Cardiac fibroblast (primary cell): ENCODE measurements at places on chromosomes 4 and X.

DNA sequence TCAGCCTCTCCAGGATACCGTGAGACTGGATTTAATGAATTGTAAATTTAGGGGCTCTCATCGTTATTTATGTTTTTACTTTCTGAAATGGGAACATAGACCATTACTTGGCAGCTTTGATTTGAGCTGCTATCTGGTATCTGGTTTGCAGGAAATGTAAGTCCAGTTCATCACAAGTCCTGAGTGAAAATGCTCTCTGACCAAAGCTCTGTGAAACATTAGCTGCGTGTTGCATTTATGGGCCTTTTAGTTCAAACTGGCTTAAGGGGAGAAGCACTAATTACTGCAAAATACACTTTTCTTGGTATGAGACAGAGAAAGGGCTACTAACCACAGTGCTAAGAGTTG, 420 bp downstream of the CC2D2A start:
- DNase-seq: peak; percentile 27

- DNase-seq: no peak
These were observed 260.1 kb upstream of the EDNRA start for GRCh38 chr4:147220833-147221232.

DNA sequence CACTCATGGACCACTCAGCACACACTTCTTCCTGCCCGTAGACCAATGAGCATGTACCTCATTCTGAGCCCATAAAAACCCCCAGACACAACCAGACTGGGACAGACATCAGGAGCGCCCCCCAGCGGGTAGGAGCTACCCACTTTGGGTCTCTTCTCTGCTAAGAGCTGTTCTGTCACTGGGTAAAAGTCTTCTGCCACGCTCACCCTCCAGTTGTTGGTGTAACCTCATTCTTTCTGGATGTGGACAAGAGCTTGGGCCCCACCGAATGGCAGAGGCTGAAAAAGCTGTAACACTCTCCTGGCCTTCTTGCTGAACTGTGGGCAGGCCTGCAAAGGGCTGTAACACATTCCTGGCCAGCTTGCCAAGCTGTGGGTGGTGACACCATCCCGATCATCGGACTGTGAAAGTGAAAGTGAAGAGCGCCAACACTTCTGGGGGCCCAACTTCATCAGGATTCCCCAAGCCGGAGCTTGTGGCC, 137.6 kb downstream of the TECRL start:
- DNase-seq: no peak

DNA sequence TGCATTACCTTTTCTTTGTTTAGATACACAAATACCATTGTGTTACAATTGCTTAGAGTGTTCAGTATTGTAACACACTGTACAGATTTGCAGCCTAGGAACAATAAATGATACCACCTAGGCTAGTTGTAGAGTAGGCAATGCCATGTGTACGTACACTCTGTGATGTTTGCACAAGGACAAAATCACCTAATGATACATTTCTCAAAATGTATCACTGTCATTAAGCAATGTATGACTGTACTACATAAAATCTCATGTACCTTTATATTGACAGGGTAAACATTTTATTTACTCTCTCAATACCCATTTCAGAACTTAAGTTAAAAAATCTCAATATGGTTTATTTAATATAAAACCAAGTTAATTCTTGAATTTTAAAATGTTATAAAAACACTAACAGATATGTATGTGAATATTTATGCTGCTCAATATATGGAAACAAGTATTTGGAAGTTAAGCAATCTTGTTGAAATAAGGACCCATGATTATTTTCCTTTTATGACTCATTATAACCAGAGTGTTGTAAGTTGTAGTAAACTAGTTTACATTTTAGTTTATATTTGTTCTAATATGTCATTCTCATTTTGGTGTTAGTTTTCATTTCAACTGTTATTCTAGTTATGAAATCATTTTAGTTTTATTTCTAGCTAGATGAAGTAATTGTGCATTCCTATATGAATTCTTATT, 409.2 kb downstream of the TLL1 start:
- peak; percentile 62 for DNase-seq

DNA sequence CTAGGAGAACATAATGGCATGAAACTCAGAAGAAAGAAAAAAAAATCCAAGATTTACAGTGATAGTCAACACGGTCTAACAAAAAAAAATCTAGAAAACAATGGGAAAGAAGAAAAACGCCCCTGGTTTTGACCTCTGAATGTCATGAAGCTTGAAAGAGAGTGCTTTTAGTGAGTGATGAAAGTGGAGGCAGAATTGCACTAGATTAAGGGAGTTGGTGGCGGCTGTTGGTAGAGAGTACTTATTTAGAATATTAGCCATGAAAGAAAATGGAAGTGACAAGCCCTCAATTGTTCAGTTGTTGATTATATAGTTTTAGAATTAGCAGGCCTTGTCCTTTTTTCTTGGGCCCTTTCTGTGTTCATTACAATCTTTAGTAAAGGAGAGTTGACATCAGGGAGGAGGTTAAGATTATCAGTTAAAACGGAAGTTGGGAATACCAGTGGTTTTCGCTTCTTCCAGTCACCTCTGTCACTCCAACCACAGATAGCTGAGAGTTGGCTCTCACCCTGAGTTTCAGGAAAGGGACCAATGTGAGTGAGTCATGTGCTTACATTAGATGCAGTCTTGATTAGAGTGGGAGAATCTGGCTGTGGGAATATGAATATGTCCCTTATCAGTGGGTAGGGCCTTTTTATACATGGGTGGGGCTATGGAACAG, 29.7 kb downstream of the EREG start:
- DNase-seq: peak; percentile 67

GRCh38 chr4:8165374-8165896, 6.8 kb upstream of the ABLIM2 start:
- no peak for DNase-seq
